ENCODE measurements at places on chromosomes 7 and 10.

GRCh38 chr7:28180364-28181147 lies at the start of gene JAZF1:
Gene JAZF1 (minus strand): TSS chr7:28180795.
- DNase-seq = peak; percentile 52

GRCh38 chr7:111400088-111400487 lies 162.2 kb downstream of the IMMP2L start:
- DNase-seq = no peak

GRCh38 chr10:33032654-33033151 lies 74.7 kb upstream of the ITGB1 start:
- no peak for DNase-seq

GRCh38 chr7:75823198-75823910 lies 9.7 kb upstream of the CCL24 start:
- DNase-seq = no peak

DNA sequence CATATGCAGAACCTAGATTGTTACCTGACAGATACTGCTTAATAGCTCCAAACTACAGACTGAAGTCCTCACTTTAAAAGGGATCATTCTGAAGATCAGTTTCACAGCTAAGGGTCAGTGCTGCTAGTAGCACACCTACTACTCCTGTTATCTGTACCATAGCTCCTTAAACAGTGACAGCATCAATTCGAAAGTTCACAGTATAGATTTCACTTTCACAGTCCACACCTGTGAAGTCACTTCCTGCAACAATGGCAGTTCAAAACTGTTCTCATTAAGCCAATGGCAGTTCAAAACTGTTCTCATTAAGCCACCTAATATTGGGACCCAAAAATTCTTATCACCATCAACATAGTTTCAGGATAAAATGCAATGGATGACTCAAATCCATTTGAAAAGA lies 10.7 kb upstream of the FHIP2A start:
- DNase-seq = no peak

DNA sequence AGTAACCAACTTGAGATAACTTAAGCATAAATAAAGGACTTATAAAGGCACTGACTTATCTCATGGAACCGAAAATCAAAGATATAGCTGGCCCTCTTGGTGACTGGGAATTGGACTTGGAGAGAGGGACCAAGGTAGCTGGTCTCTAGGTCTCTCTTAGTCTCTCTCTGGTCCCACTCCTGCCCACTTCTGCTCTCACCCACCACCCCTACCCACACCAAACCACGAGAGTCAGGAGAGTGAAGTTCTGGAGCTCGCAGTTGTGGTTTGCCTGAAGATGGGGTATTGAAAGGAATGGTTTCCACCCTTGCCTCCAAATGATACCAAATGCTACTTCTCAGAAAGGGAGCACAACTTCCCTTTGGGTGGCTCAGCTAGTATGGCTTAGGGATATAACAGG lies 216.3 kb downstream of the LRMDA start:
- no peak for DNase-seq

DNA sequence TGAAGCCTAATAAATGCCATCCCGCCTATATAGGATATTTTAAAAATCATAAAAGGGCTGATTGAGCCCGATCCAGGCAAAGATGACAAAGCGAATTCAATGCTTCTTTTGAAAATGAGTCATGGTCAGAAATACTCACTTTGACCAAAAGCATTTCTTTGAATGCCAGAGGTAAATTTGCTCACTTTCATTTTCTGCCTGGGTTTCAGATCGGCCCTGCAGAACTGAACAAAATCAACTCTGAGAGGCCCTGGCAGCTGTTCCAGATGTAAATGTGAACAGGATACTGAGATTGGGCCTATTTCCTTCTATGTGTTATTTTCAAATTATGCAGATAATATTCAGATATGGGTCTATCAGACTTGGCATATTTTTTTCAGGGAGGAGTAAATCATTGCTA lies 114.8 kb upstream of the ARID5B start:
- no peak for DNase-seq

- DNase-seq = peak; percentile 89
Observed at GRCh38 chr7:48084727-48085432, 4.2 kb upstream of the UPP1 start.

GRCh38 chr10:104077663-104078151 lies 8.0 kb downstream of the COL17A1 start:
- DNase-seq = no peak

GRCh38 chr7:42227541-42227935 lies 9.5 kb downstream of the GLI3 start:
- no peak for DNase-seq

GRCh38 chr10:122207163-122207562 lies 63.9 kb upstream of the BTBD16 start:
- DNase-seq = no peak

GRCh38 chr10:90924552-90924951 lies 3.7 kb upstream of the ANKRD1 start:
- DNase-seq = no peak

- DNase-seq = no peak
Observed at GRCh38 chr10:97058521-97058920, 127.2 kb downstream of the SLIT1 start.
